A549 treated with RU486 at 1 μM for 4 hours (cell line): ENCODE measurements at places on chromosomes 6 and 20. TPM values are rescaled to one million over a fixed set of nuclear protein-coding genes. Genes with fewer than 3 reads are reported as not detected.

The KCNQ2 gene
- total RNA-seq: 0.49 to 1.3 TPM (median 0.60 TPM) in 5 replicates

The YTHDF1 gene
- total RNA-seq: 52.1 to 59.5 TPM (median 56.3 TPM) in 5 replicates

The MEI4 gene
- not detected in 5 replicates for total RNA-seq

The WFDC10B gene
- total RNA-seq: not detected in 5 replicates

The BNIP5 gene
- not detected in 5 replicates for total RNA-seq

The STX11 gene
- total RNA-seq: 1.8 to 2.9 TPM (median 2.0 TPM) in 5 replicates

The GRM1 gene
- 0.05 to 0.08 TPM (median 0.06 TPM) in 4 of 5 replicates, not detected in the other for total RNA-seq
